Mesothelial cell of epicardium (in vitro differentiated cells): ENCODE measurements at places on chromosomes 12 and 14. TPM values are rescaled to one million over a fixed set of nuclear protein-coding genes. Genes with fewer than 3 reads are reported as not detected.
A peak's percentile ranks its signal among the peaks of the same experiment; 100 is the strongest.

GRCh38 chr12:93786656-93787397, 109.7 kb downstream of the CRADD start:
- no peak for DNase-seq

DNA sequence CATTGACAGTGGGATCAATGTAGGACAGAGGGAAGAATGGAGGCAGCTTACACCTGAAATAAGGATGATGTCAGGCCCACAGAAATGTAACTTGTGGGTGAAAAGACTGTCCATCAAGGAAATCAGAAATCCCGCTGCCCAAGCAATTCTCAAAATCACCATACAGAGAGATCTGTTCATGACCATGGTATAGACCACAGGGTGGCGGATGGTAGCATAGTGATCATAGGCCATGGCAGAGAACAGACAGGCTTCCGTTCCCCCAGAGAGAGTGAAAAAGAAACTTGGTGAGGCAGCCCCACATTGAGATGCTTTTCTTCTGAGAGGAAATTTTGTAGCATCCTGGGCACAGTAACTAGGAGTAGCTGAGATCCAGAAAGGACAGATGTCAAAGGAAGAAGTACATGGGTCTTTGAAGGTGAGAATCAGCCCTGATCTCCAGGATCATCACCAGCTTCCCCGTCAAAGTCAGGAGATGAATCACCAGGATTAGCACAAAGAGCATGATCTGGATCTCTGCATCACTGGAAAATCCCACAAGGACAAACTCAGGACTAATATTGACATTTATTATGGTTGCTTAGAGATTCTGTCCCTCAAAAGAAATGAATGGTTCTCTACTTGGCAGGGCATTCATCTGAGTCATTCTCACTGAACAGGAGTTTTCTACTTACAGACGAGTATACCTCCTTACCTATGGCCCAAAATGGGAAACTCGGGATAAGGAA, 5.5 kb upstream of the ZNF641 start:
- DNase-seq, result no peak

GRCh38 chr12:116091579-116091978, 185.9 kb downstream of the MED13L start:
- no peak for DNase-seq

GRCh38 chr14:73997108-73997943, 21.8 kb downstream of the ENTPD5 start:
- DNase-seq, result no peak

DNA sequence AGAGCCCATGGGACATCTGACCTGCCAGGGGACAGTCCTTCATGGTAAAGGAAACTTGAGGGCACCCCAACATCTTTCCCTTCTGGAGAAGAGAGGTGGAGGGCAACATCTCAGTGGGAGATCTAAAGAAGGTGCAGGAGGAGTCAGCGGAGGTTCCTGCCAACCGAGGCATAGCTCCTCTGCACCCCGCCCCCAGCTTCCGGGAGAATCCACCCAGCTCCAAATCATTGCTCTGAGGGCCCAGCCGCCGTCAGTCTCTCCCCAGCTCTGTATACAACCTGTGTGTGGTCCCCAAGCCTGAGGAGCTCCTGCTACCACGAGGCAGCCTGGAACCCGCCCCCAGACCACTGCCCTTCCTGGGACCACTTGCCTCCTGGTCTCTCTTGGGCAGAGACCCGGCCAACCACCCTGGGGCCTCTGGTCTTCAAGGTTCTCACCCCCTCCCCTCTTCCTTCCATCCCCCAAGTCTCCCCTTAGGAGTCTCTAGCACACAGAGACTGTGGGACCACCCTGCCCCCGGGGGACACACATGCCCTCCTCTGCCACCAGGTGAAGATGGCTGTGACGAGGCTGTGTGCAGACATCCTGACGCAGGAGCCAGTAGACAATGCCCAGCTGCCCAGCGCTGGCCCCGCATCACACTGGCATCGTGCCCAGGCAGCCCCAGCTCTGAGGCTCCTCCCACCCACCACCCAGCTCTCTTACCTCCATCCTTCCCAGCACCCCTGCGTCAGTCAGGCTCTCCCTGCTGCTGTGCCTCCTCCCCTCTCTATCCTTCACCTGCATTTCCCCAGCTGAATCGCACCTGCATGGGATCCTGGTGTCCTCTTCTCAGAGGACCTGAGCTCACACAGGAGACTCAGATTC, 13.0 kb upstream of the NUDT14 start:
- no peak for DNase-seq

- peak; percentile 60 for DNase-seq
Observed at GRCh38 chr12:117875744-117876435, 92.9 kb downstream of the KSR2 start.

- DNase-seq, result no peak
Observed at GRCh38 chr12:52818388-52818787, 4.5 kb upstream of the KRT4 start.

GRCh38 chr14:91902336-91902735, 35.0 kb upstream of the TC2N start:
- no peak for DNase-seq

DNA sequence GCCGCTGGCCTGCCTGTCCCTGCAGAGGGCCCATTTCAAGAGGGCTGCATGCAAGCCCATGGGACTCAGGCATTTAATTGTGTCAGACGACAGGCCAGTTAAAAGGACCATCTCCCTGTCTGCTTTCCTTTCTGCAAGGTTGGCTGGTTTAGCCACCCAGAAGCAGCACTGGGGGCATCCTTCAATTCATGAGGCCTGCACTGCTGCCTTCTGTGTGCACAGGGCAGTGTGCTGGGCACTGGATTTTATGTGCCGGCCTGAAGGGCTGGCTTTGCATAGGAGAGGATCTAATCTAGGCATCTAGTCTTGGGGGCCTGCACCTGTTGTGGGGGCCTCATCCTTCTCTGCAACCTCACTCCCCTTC, 114.1 kb upstream of the FKBP4 start:
- no peak for DNase-seq

GRCh38 chr12:132374612-132375445, 45.4 kb upstream of the GALNT9 start:
- DNase-seq, result no peak

- DNase-seq, result no peak
Observed at GRCh38 chr14:90905531-90905930, 89.3 kb upstream of the TTC7B start.

RTL1 gene
- total RNA-seq, result 8.8 to 9.4 TPM (median 9.3 TPM) in 3 replicates

GRCh38 chr12:104724992-104725585, 233.0 kb downstream of the SLC41A2 start:
- no peak for DNase-seq

DNA sequence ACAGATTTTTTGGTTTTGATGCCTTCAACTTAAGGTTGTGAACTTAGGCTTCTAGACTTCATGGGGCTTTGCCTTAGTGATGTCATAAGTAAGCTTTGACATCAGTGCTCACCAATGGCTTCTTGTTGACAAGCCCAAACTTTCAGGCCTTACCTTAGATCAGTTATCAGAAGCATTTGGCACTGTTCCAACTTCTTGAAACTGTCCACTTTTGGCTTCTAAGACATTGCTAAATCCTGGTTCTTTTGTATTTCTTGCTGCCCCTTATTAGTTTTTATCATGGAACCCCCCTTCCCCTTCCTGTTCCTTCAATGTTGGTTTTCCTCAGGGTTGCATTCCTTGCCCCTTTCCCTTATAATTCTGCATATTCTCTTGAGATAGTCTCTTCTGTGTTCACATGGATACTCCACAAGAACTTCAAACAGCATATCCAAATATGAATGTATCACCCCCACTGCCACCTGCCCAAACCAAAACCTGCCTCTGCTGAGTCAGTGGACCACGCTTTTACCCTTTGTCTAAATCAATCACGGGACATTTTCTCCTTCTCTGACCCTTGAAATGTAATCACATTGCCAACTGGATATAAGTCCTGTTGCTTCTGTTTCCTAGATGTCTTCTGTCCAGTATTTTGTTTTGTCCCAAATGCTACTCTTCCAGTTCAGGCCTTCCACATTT, 7.9 kb downstream of the PFKM start:
- DNase-seq, result no peak

OR5AU1 gene
- total RNA-seq, result not detected in 3 replicates

GRCh38 chr14:100147181-100147631, 12.2 kb downstream of the DEGS2 start:
- DNase-seq, result no peak

DNA sequence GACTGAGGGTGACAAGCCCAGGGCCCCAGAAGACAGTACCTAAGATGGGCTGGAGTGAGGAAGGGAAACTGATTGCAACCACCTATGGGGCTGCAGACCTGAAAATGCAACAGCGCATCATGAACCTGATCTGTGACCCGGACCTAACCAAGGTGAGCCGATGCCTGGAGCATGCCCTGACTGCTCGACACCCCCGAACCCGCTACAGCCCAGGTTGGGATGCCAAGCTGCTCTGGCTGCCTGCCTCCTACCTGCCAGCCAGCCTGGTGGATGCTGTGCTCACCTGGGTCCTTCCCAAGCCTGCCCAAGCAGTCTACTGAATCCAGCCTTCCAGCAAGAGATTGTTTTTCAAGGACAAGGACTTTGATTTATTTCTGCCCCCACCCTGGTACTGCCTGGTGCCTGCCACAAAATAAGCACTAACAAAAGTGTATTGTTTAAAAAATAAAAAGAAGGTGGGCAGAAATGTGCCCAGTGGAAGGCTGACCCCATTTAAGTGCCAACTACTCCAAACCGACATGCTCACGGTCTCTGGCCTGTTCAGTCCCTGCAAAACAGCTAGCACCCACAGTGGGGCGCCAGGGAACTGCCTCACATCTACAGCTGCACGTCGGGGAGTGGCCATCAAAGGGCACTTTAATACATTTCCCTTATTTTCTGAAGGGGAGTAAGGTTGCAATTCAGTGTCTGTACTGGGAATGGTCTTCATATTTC, 4.2 kb downstream of the RDH5 start:
- DNase-seq, result no peak

DNA sequence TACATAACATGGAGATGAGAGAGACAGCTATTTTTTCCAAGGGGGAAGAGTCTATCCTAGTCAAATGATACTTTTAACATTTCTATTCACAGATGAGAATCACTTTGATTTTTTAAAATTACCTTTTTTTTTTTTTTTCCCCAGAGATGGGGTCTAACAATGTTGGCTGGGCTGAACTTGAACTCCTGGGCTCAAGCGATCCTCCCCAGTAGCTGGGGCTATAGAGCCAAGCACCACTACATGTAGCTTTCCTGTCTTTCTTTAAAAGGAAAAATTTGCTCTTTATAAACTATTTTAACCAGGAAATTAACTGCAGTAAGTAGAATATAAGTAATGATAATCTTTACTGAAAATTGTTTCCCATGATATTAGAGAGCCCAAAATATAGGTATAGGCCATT, 3.3 kb downstream of the PRICKLE1 start:
- no peak for DNase-seq

- DNase-seq, result no peak
Observed at GRCh38 chr14:65966188-65966587, 520.0 kb upstream of the CCDC196 start.

DNA sequence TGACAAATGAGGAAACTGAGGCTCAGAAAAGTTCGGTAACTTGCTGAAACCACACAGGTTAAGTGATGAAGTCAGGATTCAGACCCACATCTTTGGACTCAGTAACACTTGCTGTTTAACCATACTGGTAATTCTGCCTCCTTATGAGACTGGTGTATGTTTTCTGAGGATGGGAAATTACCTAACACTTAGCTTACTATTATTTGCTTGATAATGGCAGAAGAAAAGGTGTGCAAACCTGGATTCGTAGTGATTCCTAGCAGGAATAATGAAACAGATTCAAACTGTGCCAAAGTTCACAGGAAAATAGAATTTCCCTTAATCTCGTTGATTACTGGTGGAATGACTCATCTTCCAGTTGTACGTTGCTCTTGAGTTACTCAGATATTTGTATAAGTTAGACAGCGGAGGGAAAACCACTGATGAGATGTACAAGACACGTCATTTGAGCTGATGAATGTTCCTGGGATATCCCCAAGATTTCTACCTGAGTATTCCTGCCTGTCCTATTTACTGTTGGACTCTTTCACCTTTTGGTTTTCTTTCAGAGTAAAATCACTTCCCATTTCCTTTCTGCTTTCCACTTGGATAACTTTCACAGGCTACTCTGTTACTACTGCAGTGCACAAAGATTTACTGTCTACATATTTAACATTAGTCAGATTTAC, 37.5 kb downstream of the PRORP start:
- DNase-seq, result no peak
